Uterus (tissue), 4 donors: ENCODE measurements at places on chromosomes 7 and 10. TPM values are rescaled to one million over a fixed set of nuclear protein-coding genes. Genes with fewer than 3 reads are reported as not detected.

- no peaks in the 10 kb centered on the region for H3K36me3 ChIP-seq
- H3K4me3 ChIP-seq = no peak overlapping the region
- H3K27ac ChIP-seq = no peak overlapping the region
- H3K4me1 ChIP-seq = peaks cover 7% of the 10 kb centered on the region
- no peak for DNase-seq
Observed at GRCh38 chr7:27092819-27093110, 3.0 kb downstream of the HOXA1 start.

DNA sequence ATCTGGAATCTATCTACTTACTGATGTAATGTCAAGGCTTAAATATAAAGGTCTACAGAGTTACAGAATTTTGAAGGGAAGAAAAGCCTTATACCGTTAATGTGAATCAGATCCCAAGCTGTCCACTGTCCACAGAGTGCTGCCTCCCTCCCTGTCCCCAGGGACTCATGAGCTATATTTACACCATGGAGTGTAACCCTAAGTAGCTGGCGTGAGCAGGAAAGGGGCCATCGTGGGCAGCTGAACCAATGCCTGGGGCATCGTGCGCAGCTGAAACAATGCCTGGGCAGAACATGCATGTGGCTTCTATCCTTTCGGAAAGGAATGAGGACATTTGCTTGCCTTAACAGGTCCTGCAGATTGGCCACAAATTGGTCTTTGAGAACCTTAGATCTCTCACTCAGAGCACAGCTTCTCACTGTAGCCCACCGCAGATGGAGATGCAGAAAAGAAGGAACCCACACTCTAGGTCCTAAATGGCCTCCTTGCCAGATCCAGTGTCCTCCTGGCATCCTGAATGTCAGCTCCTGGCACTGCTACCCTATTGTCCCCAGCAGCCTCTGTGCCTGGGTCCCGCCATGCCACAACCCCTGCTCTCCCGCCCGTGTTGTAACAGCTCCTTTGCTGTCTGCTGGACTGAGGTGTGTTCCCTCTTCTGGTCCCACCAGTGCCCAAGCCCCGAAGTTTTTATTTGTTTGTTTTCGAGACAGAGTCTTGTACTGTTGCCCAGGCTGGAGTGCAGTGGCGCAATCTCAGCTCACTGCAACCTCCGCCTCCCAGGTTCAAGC lies 30.3 kb downstream of the CCDC3 start:
- no peaks in the 10 kb centered on the region for H3K27me3 ChIP-seq
- no peak overlapping the region for H3K27ac ChIP-seq
- DNase-seq = no peak

The NME8 gene
- total RNA-seq = not detected

DNA sequence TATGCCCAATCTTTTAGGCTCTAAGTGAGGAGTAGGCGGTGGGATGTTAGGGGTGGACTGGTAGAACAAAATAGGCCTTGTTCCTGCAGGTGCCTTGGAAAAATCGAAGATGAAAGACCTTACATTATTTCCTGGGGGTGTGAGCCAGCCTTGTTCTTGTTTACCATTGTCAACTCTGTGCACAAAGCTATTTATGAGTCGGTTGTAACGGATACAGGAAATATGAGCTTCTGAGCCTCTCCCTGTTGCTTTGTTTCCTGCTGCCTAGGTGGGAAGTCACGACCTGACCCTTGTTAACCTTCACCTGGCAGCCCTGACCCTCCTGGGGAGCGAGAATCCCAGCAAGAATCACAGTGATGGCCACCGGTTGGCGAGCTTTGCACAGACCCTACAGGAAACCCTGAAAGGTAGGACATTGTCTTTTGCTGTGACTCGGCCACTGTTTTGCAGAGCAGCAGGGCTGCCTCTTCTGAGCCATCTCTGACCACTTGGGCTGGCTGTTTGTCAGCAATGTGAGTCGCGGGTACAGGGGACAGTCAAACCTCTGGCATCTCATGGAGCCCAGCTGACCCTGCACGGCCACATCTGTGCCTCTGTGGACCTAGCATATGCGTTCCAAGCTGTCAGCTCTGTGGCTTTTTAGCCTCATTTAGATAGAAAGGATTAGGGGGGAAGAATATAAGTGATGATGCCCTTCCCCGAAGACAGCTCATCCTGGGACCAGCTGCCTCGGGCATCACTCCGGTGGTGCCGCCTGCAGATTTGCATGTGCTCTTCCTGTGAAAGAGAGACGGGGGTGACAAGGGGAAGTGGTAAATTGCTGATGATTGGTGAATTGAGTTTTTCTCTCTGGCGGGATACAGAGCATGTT lies 102.1 kb upstream of the ANLN start:
- H3K4me1 ChIP-seq = no peaks in the 10 kb centered on the region
- H3K36me3 ChIP-seq = no peaks in the 10 kb centered on the region
- H3K4me3 ChIP-seq = no peak overlapping the region
- peak overlapping the region; percentile 6 for H3K27ac ChIP-seq
- H3K27me3 ChIP-seq = no peaks in the 10 kb centered on the region
- no peak for DNase-seq

DNA sequence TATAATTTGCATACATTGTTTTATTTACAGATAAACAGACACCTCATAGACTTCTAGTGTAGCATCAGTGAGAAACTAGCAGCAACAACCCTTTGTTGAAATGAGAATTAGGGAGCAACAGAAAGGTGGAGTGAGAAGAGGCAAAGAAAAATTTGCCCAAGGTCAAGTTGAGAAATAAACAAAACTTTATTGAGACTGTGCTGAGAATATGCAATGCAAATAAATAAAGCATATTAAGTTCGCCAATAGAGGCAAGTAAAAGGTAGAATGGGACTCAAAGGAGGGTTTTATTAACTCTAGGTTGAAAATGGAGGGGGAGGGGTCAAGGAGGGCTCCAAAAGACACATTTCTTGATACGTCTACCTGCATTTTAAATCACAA lies 49.7 kb downstream of the CACNA2D1 start:
- no peaks in the 10 kb centered on the region for H3K4me1 ChIP-seq
- no peak overlapping the region for H3K4me3 ChIP-seq
- H3K27me3 ChIP-seq = no peaks in the 10 kb centered on the region
- no peak overlapping the region for H3K27ac ChIP-seq
- no peak for DNase-seq
- H3K36me3 ChIP-seq = no peaks in the 10 kb centered on the region

The SLC18A3 gene
- not detected for total RNA-seq

- DNase-seq = no peak
- H3K4me1 ChIP-seq = no peaks in the 10 kb centered on the region
- no peaks in the 10 kb centered on the region for H3K36me3 ChIP-seq
- H3K4me3 ChIP-seq = no peak overlapping the region
- H3K27ac ChIP-seq = no peak overlapping the region
- H3K27me3 ChIP-seq = no peaks in the 10 kb centered on the region
Observed at GRCh38 chr10:112677689-112678088, 230.7 kb downstream of the VTI1A start.

DNA sequence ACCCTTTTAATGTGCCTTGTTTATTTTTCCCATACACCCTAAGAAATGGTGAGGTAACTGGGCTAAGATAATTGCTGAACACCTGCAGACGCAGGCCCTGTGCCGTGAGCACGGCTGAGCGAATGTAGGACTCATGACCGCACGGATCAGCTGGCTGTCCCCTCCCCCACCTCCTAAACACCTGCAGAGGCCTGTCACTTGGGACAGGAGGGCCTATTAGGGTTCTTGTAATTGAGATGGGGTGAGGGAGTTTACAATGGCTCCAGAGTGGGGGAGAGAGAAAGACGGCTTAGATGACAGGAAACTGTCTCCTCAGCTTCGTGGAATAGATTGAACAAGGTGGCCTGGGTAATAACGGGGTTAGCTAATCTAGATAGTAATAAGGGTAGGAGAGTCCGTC lies 291.7 kb upstream of the HABP2 start:
- no peak overlapping the region for H3K27ac ChIP-seq
- H3K4me1 ChIP-seq = no peaks in the 10 kb centered on the region
- DNase-seq = no peak
- H3K27me3 ChIP-seq = no peaks in the 10 kb centered on the region

DNA sequence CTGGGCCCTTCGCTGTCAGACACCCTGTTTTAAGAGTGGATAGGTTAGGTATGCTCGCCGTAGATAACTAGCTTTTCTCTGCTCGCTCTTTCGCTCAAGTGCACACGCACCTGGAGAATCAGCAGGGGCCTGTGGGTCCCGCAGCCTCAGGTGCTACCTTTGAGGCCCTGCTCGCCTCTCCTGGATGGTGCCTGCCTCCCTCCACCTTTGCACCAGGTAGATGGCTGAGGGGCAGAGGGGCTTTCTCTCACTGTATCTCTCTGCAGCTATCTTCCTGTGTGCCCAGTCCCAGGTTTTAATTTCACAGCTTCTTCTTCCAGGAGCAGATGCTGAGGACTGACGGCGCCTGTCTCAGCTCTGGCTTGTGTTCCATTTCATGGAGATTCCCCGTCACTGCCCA lies 227.9 kb downstream of the TCF7L2 start:
- H3K4me3 ChIP-seq = no peak overlapping the region
- DNase-seq = no peak
- no peaks in the 10 kb centered on the region for H3K4me1 ChIP-seq
- no peaks in the 10 kb centered on the region for H3K36me3 ChIP-seq
- H3K27me3 ChIP-seq = no peaks in the 10 kb centered on the region

GRCh38 chr7:56121440-56121839 lies 5.2 kb upstream of the NUPR2 start:
- H3K4me1 ChIP-seq = no peaks in the 10 kb centered on the region
- no peaks in the 10 kb centered on the region for H3K36me3 ChIP-seq
- no peak for DNase-seq
- H3K27ac ChIP-seq = no peak overlapping the region

DNA sequence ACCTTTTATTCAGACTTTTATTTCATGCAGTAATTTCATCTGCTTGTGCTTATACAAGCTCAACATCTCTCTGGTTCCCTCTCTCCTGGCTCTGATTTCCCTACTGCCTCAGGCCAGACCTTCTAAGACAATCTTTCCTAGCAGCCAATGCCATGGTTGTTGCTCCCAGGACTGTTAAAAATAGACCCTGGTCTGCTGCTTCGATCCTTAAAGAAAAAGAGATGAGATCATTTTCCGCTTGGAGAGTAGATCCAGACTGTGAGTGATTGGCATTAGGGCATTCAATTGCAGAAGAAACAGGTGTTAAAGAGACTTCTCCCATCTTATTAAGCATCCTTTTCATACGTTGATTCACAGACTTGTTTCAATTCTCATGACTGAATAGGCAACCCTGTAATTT lies 68.4 kb upstream of the ITGB1 start:
- H3K4me1 ChIP-seq = no peaks in the 10 kb centered on the region
- H3K27me3 ChIP-seq = no peaks in the 10 kb centered on the region
- H3K36me3 ChIP-seq = no peaks in the 10 kb centered on the region
- no peak overlapping the region for H3K27ac ChIP-seq

- no peaks in the 10 kb centered on the region for H3K36me3 ChIP-seq
- no peaks in the 10 kb centered on the region for H3K27me3 ChIP-seq
- peak overlapping the region; percentile 38 for H3K4me3 ChIP-seq
- DNase-seq = peak; percentile 34
- H3K27ac ChIP-seq = peak overlapping the region; percentile 91
Observed at GRCh38 chr7:28686418-28686800, 271.7 kb downstream of the TRIL start.

The UCMA gene
- total RNA-seq = not detected

The GDF10 gene
- total RNA-seq = 4.6 TPM

GRCh38 chr10:79392506-79393176 lies 45.4 kb downstream of the PPIF start:
- no peak overlapping the region for H3K4me3 ChIP-seq
- peaks cover 15% of the 10 kb centered on the region for H3K4me1 ChIP-seq
- H3K36me3 ChIP-seq = no peaks in the 10 kb centered on the region

DNA sequence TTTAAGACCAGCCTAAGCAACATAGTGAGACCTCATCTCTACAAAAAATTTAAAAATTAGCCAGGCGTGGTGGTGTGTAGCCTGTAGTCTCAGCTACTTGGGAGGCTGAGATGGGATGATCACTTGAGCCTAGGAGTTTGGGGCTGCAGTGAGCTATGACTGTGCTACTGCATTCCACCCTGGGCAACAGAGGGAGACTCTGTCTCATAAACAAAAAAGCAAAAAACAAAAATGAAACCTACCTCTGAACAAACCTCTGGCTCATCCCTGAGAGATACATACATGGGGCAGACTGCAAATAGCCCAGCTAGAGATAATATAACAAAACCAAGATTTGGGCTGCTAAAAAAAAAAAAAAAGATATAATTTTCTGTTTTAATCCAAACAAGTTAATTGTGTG lies 19.5 kb downstream of the C10orf67 start:
- no peak overlapping the region for H3K4me3 ChIP-seq
- H3K4me1 ChIP-seq = no peaks in the 10 kb centered on the region
- DNase-seq = no peak
- no peaks in the 10 kb centered on the region for H3K36me3 ChIP-seq
- H3K27ac ChIP-seq = no peak overlapping the region

DNA sequence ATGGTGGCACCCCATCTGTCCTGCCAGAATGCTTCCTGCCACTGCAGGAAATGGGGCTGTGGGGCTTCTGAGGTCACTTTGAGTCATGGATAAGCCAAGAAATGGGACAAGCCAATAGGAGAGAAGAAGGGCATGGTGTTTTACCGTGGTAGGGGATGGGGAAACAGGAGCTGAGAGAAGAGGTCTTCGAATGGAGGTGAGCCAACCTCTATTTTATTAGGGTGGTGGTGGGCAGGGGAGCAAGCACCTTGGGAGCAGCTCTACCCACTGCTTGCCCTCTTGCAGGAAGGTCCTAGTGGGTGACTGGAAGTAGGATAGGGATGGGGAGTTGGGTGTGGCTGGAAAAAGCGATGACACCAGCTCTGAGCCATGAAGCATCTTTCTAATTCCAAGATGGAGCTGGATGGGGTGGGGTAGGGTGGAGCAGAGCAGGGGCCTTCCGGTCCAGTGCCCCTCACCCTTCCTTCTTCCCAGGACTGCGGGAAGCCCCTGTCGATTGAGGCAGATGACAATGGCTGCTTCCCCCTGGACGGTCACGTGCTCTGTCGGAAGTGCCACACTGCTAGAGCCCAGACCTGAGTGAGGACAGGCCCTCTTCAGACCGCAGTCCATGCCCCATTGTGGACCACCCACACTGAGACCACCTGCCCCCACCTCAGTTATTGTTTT lies 9.1 kb downstream of the ZYX start:
- H3K4me1 ChIP-seq = peaks cover 27% of the 10 kb centered on the region
- H3K36me3 ChIP-seq = no peaks in the 10 kb centered on the region
- no peak overlapping the region for H3K4me3 ChIP-seq

DNA sequence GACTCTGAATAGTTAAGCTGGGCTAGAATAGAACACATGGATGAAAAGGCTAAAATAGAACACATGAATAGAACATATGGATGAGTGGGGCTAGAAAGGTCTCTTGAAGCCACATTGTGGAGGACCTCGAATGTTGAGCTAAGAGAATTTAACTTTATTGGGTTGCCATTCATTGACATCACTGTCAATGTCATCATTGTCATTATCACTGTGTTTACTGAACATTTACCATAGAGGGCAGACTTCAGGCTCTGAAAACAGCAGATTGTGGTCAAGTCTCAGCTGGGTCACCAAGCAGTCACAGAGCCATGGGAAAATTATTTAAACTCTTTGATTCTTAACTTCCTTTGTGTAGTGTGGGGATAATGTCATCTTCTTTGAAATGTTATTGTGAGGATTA lies 80.4 kb downstream of the WDFY4 start:
- no peak for DNase-seq
- no peaks in the 10 kb centered on the region for H3K27me3 ChIP-seq
- no peaks in the 10 kb centered on the region for H3K36me3 ChIP-seq
- no peak overlapping the region for H3K4me3 ChIP-seq
- H3K27ac ChIP-seq = no peak overlapping the region
- H3K4me1 ChIP-seq = no peaks in the 10 kb centered on the region
